ENCODE measurements at places on chromosomes 16 and 17.

- DNase-seq, result no peak
These were observed at the start of gene ATP2A3 for GRCh38 chr17:3964203-3965117. Gene ATP2A3, minus strand, starts transcription at chr17:3964437. Its CDS starts 146 bp downstream, at chr17:3964291.

GRCh38 chr17:58279736-58280479, 827 bp downstream of the MPO start:
- no peak for DNase-seq

GRCh38 chr16:85029408-85029784, 1.8 kb downstream of the KIAA0513 start:
- DNase-seq, result no peak

GRCh38 chr16:12240036-12240435, 263.5 kb downstream of the SNX29 start:
- DNase-seq, result no peak

DNA sequence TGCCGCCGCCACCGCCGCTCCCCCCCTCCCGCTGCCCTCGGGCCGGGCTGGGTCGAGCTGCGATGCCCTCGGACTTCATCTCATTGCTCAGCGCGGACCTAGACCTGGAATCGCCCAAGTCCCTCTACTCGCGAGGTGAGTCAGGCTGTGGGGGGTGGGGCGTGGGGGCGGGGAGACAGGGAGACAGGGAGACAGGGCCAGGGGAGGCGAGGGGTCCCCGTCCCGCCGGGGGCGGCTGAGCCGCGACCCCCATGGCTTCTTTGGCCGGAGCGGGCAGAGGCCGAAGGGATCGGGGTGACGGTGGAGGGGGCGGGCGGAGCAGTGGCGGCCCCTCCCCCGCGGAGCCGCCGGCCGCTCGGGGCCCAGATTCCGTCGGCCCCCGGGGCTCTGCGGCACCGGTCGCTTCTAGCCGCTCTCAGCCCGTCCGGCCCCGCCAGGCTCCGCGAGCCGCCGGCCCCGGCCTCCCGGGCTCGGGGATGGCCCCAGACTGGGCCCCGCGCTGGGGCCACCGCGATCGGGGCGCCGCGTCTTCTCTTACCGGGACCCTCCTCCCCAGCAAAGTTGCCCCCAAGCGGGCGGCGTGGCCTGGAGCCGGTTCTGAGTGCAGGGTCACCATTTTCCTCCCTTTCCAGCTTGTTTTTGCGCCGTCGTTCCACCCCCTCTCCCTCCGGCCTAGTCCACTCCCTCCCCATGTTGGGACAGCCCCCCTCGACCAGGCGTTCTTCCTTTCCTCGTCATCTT, 644 bp downstream of the NFAT5 start:
- DNase-seq, result no peak

GRCh38 chr17:58755269-58755576, 431 bp upstream of the PPM1E start:
- no peak for DNase-seq

- DNase-seq, result no peak
These were observed 11.0 kb upstream of the GPT2 start for GRCh38 chr16:46873201-46873600.

- no peak for DNase-seq
These were observed 59.7 kb downstream of the PLCG2 start for GRCh38 chr16:81838794-81839193.

- DNase-seq, result no peak
These were observed 10.1 kb downstream of the FADS6 start for GRCh38 chr17:74883241-74883745.

DNA sequence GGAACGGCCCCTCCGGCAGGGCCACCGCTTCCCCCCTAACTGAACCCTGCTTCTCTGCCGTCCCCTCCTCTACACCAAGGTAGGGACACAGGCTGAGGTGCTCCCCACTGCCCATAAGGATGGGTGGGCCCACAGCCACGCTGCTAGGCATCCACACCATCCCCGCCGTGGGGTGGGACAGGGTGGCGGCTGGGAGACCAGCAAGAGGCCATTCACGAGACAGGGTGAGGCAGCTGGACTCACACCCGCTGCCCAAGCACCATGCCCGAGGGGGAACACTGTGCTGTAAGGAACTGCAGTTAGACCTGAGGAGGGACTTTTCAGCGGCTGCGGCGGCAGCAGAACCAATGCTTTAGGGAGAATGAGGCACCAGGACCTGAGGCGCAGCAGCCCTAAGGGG, 47.5 kb upstream of the RRN3 start:
- DNase-seq, result no peak

- no peak for DNase-seq
These were observed 25.4 kb downstream of the DNAI2 start for GRCh38 chr17:74299226-74300009.

DNA sequence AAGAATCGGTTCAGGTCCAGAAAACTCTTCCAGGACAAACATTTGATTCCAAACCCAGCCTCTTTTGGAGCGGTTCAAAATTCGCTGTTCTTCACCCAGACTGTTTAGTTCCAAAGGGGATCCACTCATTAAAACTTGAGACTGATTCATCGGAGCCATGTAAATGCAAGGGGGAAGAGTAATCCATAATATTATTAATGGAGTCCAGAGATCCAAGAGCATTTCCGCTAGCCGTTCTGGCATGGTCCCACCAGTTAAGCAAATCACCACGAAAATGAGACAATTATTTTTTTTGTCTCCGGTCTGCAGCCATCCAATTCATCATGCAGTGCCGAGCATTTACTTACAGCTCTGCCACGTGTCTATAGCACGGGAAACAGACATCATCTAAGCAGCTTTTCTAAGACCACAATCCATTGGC, 15.1 kb downstream of the CDH8 start:
- DNase-seq, result no peak

- no peak for DNase-seq
These were observed at the start of gene ABR for GRCh38 chr17:1179818-1180742. Gene ABR, minus strand, starts transcription at chr17:1179981. Its CDS starts 254 bp downstream, at chr17:1179727.

DNA sequence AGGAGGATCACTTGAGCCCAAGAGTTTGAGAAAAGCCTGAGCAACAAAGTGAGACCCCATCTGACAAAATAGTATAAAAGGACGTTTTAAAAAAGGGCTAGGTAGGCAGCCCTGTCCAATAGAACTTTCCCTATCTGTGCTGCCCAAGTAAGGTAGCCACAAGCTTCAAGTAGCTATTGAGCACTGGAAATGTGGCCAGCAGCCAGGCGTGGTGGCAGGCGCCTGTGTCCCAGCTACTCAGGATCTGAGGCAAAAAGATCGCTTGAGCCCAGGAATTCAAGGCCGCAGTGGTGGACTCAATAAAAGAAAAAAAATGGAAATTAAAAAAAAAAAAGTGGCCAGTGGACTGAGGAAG, 1.5 kb upstream of the NQO1 start:
- no peak for DNase-seq

DNA sequence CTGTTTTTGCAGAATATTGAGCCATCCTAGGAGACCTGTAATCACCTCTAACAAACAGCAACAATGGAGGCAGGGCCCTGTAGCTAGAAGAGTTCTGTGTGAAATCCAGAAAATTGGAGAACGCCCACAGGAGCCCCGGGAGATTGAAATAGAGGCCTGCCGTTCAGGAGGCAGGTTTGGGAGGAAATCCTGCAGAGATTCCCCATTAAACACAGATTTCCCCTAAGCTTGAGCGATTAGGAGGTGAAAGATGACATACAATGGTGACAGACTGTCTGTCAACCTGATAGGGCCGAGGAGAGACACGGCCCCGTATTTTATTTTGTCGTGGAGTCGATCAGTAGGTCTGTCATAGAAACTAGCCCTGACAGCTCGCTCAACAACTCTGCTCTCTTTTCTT, 18.2 kb downstream of the CDK5RAP3 start:
- DNase-seq, result no peak

DNA sequence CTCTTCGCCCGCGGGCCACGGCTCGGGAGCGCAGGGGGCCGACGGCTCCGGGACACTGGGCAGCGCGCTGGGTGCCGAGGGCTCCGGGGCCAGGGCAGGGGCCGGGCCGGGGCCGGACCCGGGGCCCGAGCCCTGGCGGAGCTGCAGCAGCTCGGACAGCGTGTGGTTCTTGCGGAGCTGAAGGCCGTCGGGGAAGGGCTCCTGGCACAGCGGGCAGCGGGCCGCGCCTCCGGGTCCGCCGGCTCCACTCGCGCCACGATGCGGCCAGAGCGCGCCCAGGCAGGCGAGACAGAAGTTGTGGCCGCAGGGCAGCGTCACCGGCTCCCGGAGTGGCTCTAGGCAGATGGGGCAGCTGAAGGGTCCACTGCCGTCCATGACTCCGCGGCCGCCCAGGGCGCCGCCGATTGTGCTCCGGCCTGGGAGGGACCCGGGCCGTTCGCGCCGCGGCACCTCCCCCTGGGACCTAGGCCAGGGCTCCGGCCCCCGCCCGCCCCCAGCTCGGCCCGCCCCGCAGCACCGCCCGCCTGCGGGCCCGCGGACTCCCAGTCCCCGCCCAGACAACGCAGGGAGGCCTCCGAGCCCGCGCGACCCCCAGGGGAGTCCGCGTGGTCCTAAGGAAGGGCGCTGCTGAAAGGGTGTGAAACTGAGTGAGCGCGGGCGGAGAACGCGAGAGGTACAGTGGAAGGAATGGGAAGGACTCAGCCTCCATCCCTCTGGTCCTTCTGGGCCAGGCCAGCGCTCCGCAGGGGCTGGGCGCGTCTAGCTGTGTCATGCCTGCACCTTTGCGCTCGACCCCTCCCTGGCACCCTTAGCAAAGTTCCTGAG, at the start of gene TRIM47:
Gene TRIM47, minus strand, starts transcription at position 408 of the 825 bp plus-strand sequence. Its CDS starts 33 bp downstream, at position 375.
- DNase-seq, result no peak

- no peak for DNase-seq
These were observed 39.6 kb upstream of the TMEM97 start for GRCh38 chr17:28279411-28279810.

- DNase-seq, result no peak
These were observed 659.9 kb upstream of the SOX9 start for GRCh38 chr17:71460943-71461342.

GRCh38 chr17:82517230-82517865, 2.2 kb upstream of the FOXK2 start:
- DNase-seq, result no peak

DNA sequence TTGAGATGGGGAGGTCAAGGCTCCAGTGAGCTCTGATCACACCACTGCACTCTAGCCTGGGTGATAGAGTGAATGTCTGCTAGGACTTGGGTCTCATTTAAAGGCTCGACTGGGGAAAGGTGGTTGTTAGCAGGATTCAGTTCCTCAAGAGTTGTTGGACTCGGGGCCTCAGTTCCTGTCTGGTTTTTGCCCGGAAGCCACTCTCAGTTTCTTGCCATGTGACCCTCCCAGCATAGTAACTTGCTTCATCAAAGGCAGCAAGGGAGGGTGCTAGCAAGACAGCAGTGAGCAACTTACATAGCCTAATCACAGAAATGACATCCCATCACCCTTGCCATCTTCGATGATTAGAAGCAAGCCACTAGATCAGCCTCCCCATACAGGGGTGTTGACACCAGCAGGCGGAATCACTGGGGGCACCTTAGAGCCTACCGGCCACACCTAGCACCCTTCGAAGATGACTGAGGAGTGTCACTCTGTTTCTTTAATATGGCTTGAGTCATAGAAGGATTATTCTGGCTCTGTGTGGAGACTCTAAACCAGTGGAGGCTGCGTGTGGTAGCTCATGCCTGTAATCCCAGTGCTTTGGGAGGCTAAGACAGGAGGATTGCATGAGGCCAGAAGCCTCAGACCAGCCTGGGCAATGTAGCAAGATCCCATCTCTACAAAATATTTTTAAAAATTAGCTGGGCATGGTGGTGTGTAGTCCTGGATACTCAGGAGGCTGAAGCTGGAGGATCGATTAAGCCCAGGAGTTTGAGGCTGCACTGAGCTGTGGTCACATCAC, 13.2 kb upstream of the SCNN1B start:
- DNase-seq, result no peak

DNA sequence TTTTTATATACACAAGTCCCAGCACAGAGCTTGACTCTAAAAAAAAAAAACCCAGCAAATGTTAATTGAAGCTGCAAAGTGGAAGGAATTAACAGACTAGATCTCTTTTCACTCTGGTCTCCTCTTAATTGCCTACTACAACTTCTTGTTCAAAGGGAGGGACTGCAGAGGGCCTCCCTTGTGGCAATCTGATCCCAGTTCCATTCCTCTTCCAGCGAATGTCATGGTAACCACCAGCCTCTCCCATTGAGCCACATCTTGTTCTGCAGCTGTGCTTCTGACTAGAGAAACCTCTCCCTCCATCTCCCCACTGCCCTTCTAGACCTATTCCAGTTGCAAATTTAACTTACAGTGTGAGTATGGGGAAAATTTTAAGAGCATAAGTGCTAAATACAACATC, 5.9 kb downstream of the SUPT6H start:
- DNase-seq, result no peak

- DNase-seq, result no peak
These were observed 3.5 kb downstream of the ATP2A3 start for GRCh38 chr17:3960764-3961163.

GRCh38 chr17:71883845-71884244, 237.0 kb upstream of the SOX9 start:
- no peak for DNase-seq

GRCh38 chr16:48609652-48610029, 339 bp downstream of the N4BP1 start:
- DNase-seq, result no peak

DNA sequence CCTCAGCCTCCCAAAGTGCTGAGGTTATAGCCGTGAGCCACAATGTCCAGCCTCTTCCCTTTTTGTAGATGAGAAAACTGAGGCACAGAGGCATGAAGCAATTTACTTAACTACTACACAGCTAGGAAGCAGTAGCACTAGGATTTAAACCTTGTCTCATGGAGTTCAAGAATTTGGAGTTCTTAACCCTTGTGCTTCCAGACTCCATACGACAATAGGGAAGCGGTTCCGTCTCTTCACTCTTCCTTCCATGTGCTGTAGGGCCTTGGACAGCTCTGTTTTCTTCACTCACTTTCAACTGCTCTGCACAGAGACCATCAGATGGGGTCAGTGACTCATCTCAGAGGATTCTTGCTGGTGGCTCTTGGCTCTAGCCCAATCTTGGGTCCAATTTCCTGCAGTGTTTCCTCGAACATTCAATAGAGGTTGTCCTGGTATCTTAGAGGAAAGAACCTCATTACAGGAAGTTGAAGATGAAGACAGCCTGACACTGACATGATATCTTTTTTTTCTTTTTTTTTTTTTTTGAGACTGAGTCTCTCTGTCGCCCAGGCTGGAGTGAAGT, 19.3 kb downstream of the ITGAL start:
- DNase-seq, result peak; percentile 23

GRCh38 chr17:76065775-76066174, 6.5 kb downstream of the SRP68 start:
- DNase-seq, result no peak

GRCh38 chr16:74743668-74744299, 30.8 kb downstream of the FA2H start:
- peak; percentile 20 for DNase-seq
